ENCODE measurements at places on chromosomes 5 and 9. TPM values are rescaled to one million over a fixed set of nuclear protein-coding genes. Genes with fewer than 3 reads are reported as not detected.

Gene ZNF367
- 7.2 TPM for total RNA-seq

Gene LHX6
- total RNA-seq: 3.7 TPM

Gene PCDHA9
- total RNA-seq: not detected

Gene GPR150
- total RNA-seq: 0.13 TPM

Gene SPATA31A3
- not detected for total RNA-seq

Gene FRMD3
- total RNA-seq: 6.4 TPM

Gene C1QTNF3
- total RNA-seq: not detected

Gene VCAN
- 12.6 TPM for total RNA-seq

Gene MZB1
- total RNA-seq: 0.20 TPM

Gene IL7R
- total RNA-seq: 0.40 TPM

Gene GRIN3A
- not detected for total RNA-seq

Gene SPINK5
- not detected for total RNA-seq

Gene CHSY3
- 0.36 TPM for total RNA-seq

Gene TMOD1
- total RNA-seq: 2.0 TPM

Gene TRIM41
- 19.0 TPM for total RNA-seq

Gene CXCL14
- 0.37 TPM for total RNA-seq

Gene SPATA31C1
- total RNA-seq: not detected

Gene SPINK6
- total RNA-seq: 0.27 TPM

Gene SLF1
- total RNA-seq: 8.8 TPM

Gene CEP78
- 15.6 TPM for total RNA-seq

Gene SYNPO
- total RNA-seq: 17.3 TPM

All from A549 treated with dexamethasone at 1 μM for 4 hours (cell line).